ENCODE measurements at places on chromosomes 7 and 10. TPM values are rescaled to one million over a fixed set of nuclear protein-coding genes. Genes with fewer than 3 reads are reported as not detected.

- no peaks in the 10 kb centered on the region for H3K36me3 ChIP-seq
- DNase-seq: peak; percentile 33
- H3K4me1 ChIP-seq: no peaks in the 10 kb centered on the region
- no peaks in the 10 kb centered on the region for H3K27me3 ChIP-seq
- H3K4me3 ChIP-seq: no peak overlapping the region
Observed at GRCh38 chr10:44467900-44468299, 83.0 kb upstream of the CXCL12 start.

DNA sequence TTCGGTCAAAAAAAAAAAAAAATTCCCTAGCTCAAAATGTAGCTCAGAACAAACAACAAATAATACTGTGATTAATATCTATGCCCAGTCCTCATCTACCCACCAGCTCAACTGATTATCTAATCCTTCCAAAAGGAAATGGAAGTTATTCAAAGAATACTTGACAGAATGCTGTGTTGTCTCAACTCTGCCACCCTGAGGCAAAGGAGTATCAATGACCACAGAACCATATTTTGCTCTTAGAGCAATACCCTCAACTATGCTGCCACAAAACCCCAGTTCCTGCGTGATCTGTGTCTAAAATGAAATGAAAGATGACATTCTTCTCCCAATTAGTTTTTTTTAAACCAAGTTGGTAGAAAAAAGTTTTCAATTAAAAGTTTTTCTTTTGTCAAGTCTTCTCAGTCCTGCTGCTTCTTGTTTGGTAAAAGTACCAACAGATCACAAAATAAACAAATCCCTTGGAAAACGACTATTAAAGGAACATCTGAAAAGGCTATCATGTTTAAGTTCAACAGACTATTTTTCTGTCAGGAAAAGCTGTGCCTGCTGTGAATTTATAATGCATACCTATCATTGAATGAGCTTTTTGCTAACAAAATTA lies 21.6 kb downstream of the RBM28 start:
- no peaks in the 10 kb centered on the region for H3K4me1 ChIP-seq
- DNase-seq: no peak
- H3K27me3 ChIP-seq: no peaks in the 10 kb centered on the region
- H3K27ac ChIP-seq: no peak overlapping the region
- H3K4me3 ChIP-seq: no peak overlapping the region

- no peaks in the 10 kb centered on the region for H3K27me3 ChIP-seq
- no peaks in the 10 kb centered on the region for H3K4me1 ChIP-seq
- no peak overlapping the region for H3K27ac ChIP-seq
- DNase-seq: no peak
Observed at GRCh38 chr10:119333146-119333792, 125.9 kb downstream of the GRK5 start.

- H3K27me3 ChIP-seq: no peaks in the 10 kb centered on the region
- DNase-seq: no peak
- no peak overlapping the region for H3K4me3 ChIP-seq
- H3K36me3 ChIP-seq: no peaks in the 10 kb centered on the region
- no peaks in the 10 kb centered on the region for H3K4me1 ChIP-seq
Observed at GRCh38 chr7:88545663-88546062, 213.8 kb upstream of the ZNF804B start.

The SPDYE9 gene
- total RNA-seq: not detected

The SFTPA1 gene
- 1.1 TPM for total RNA-seq

DNA sequence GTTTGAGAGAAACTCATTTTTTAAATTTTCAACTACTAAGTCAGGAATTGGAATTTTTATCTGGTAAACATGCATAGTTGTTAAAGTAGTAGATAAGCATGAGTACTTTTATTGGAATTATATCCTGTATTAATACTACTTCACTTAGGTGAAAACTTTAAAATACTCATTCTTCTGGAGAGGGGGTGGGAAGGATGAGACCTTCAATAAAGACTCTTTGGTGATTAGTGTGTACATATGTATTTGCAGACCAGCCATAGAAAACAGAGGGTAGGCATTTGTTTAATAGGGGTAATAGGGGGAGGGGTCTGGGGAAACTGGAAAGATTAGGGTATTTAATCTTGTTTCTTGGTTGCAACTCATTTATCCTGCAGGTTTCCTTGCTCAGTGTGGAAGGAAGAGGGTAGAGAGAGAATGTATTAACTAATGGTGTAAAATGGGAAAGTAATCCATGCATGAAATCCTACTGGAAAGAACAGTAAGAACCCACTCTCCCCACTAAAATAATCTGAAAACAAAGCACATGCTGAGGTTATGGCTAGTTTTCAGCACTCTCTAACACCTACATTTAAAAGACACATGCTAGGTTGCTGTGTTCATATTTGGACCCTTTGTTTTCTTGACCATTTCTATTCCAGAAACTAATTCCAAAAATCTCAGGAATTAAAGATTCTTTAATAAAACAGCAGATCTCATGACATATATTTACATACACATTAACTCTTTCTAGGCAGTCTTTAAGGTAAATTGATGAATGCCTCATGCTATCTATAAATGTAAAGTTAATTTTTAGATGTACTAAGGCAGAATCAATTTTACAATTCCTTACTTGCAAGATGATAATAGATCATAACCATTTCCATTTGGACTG lies 6.2 kb upstream of the IGF2BP3 start:
- DNase-seq: no peak
- H3K4me1 ChIP-seq: no peaks in the 10 kb centered on the region
- no peak overlapping the region for H3K4me3 ChIP-seq
- H3K27ac ChIP-seq: no peak overlapping the region

DNA sequence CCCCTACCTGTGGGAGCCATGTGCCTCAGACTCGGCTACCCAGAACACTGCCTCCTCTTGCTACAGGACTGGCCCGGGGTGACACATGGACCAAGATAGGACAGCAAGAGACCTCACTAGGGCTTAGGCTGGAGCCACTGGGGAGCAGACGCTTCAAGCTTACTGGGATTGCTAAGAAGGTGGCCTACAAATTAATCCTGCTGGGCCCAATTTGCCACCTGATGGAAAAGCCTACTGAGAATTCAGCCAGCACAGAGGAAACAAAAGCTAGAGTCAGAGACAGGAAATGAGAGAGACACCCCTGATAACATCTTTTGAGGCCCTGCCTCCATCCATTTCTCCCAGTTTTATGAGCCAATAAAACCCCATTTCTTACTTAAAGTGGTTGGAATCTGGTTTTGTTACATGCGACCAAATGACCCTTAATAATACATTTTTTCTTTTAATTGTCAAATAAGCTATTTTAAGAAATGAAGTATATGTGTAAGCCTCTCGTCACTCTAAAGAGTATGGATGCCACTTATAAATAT lies 282.1 kb downstream of the CXCL12 start:
- no peaks in the 10 kb centered on the region for H3K36me3 ChIP-seq
- H3K27me3 ChIP-seq: no peaks in the 10 kb centered on the region
- no peak for DNase-seq
- H3K4me3 ChIP-seq: no peak overlapping the region

DNA sequence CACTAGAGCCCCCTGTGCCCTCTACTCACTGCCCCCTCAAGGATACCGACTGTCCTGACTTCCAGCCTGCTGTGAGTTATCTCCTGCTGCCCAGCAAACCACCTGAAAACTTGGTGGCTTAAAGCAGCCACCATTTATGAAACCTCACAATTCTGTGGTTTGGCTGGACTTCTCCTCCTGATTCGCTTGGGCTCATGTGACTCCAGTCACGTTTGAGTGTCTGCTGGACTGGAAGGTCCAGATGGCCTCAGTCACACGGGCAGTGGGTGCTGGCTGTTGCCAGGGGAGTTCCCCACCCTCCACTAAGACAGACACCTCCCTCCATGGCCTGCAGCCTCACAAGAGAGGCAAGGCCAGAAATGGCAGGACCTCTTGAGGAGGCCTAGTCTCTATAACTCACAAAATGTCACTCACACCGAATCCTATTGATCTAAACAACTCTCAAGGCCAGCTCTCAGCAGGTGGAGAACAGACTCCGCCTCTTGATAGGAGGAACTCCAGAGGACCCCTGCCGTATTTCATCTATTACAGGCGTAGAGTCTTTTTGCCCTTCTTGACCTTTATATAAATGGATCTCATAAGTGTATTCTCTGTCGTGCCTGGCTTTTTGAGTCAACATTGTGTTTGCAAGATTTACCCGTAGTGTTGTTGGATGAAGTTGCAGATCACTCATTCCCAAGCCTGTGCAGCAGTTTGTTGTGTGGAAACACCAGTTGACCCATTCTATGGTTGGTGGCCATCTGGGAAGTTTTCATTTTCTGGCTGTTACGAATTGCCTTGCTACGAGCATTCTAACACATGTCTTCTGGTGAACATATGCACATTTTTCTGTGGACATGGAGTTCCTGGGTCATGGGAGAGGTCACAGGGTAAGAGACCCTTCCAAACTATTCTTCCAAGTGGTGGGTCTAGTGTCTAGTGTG lies 48.3 kb downstream of the ZMIZ1 start:
- H3K27ac ChIP-seq: peak overlapping the region; percentile 68
- DNase-seq: peak; percentile 75
- H3K36me3 ChIP-seq: no peaks in the 10 kb centered on the region
- no peak overlapping the region for H3K4me3 ChIP-seq
- peaks cover 55% of the 10 kb centered on the region for H3K4me1 ChIP-seq

DNA sequence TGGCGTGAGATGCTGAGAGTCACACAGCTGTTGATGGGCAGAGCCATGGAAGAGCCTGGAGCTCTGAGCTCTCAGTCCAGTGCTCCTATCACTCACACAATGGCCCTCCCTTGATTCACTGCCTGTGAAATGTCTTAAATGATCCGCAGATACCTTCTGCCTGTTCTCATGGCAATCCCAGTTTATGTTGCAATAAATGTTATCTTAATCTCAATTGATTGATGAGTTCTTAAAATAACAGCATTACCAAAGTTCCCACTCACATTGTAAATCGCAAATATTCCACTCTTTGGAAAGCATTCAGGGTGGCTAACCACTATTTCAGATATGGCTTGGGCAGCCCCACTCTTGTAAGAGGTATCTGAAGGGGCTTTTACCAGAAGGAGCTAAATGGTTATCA lies 865.5 kb downstream of the LRMDA start:
- no peaks in the 10 kb centered on the region for H3K36me3 ChIP-seq
- H3K4me1 ChIP-seq: peaks cover 15% of the 10 kb centered on the region
- no peaks in the 10 kb centered on the region for H3K27me3 ChIP-seq
- no peak for DNase-seq

The NPSR1 gene
- not detected for total RNA-seq

The OR2A1 gene
- not detected for total RNA-seq

The OPALIN gene
- not detected for total RNA-seq

GRCh38 chr7:6438427-6438826 lies 9.3 kb downstream of the DAGLB start:
- DNase-seq: no peak
- H3K27me3 ChIP-seq: no peaks in the 10 kb centered on the region

- no peak overlapping the region for H3K27ac ChIP-seq
- no peak overlapping the region for H3K4me3 ChIP-seq
- no peaks in the 10 kb centered on the region for H3K27me3 ChIP-seq
- peaks cover 10% of the 10 kb centered on the region for H3K4me1 ChIP-seq
- no peak for DNase-seq
- H3K36me3 ChIP-seq: no peaks in the 10 kb centered on the region
Observed at GRCh38 chr7:117123311-117123926, 170.1 kb downstream of the ST7 start.

The TBC1D12 gene
- total RNA-seq: 4.7 TPM

- H3K4me1 ChIP-seq: no peaks in the 10 kb centered on the region
- no peaks in the 10 kb centered on the region for H3K36me3 ChIP-seq
- H3K4me3 ChIP-seq: no peak overlapping the region
- no peaks in the 10 kb centered on the region for H3K27me3 ChIP-seq
- no peak overlapping the region for H3K27ac ChIP-seq
Observed at GRCh38 chr10:37304036-37304435, 178.6 kb downstream of the ANKRD30A start.

DNA sequence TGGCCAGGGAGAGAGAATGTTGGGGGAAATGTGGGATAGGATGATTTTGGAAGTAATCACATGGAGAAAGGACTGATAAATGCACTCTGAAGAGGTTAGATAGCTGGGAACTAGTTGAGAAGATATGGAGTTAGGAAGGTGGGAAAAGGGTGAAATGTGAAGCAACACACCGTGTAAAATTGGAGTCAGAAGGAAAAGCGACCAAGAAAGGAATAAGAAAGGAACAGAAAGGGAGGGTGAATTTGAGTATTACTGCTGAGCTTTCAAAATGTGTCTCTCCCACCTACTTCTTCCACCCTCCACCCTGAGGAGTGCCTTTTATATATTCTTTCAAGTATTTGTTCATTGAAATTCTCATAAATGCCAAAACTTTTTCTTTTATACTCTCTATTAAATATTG lies 171.8 kb downstream of the BMPER start:
- no peak overlapping the region for H3K4me3 ChIP-seq
- no peak overlapping the region for H3K27ac ChIP-seq
- no peak for DNase-seq
- no peaks in the 10 kb centered on the region for H3K4me1 ChIP-seq
- no peaks in the 10 kb centered on the region for H3K27me3 ChIP-seq

GRCh38 chr10:62182595-62182994 lies 86.0 kb downstream of the RTKN2 start:
- H3K27ac ChIP-seq: no peak overlapping the region
- no peaks in the 10 kb centered on the region for H3K27me3 ChIP-seq
- H3K4me3 ChIP-seq: no peak overlapping the region
- DNase-seq: no peak
- no peaks in the 10 kb centered on the region for H3K4me1 ChIP-seq

- H3K27ac ChIP-seq: no peak overlapping the region
- H3K36me3 ChIP-seq: no peaks in the 10 kb centered on the region
- H3K4me3 ChIP-seq: no peak overlapping the region
- no peak for DNase-seq
- no peaks in the 10 kb centered on the region for H3K27me3 ChIP-seq
Observed at GRCh38 chr7:40470091-40470592, 335.3 kb downstream of the SUGCT start.
